ENCODE measurements at places on chromosomes 13 and 19.

- no peak for DNase-seq
These were observed 7.0 kb upstream of the HSPH1 start for GRCh38 chr13:31168736-31169135.

GRCh38 chr19:6739883-6740588 is 556 bp downstream of the TRIP10 start:
- no peak for DNase-seq

- DNase-seq: no peak
These were observed 75.8 kb upstream of the TSHZ3 start for GRCh38 chr19:31424861-31425620.

DNA sequence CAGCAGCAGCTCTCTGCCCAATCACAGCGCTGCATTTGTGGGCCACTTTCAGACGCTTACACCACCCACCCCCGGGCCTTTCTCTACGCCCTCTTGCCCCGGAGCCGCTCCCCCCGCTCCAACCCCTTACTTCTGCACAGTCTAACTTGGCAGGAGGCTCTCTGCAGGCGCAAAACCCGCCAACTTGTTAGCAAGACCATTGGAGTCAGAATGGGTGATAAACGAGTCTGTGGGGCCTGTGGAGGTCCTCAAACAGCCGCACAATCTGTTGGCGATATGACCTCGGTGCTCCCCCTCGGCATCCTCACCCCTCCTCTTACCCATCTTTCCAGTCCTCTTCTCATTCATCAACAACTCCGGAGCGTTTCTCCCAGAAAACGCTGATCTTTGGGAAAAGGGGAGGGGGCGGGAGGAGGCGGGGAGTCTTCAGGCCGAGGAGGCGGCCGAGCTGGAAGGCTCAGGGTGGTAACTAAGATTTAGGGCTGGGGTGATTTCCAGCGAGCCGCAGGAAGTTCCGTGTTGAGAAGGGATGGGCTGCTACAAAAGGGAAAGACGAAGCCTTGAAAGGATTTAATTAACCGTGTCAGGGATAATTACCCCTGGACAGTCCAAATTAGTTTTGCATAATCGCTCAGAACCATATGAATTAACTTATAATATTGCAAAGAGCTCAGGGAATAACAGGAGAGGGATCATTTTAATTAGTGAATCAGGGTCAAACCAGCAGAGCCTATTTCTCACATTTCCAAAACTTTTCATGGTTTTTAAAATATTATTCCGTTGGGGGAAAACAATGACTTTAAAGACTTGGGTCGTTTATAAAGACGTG is 4.1 kb downstream of the SOX21 start:
- DNase-seq: no peak

DNA sequence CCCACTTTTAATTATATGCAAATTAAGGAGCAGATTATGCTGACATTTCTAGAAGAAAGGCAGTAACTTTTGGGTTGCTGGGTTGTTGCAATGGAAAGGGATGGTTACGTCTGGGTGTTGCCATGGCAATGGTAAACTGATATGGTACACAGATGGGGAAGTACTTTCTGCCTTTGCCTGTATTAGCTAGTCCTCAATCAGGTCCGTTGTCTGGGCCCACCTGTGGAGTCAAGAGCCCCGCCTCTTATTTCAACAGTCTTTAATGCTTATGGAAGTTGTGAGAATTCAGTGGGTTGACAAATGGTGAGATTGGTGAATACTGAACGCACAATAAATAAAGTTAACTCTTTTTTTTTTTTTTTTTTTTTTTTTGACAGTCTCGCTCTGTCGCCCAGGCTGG is 30.6 kb upstream of the DPP9 start:
- no peak for DNase-seq

GRCh38 chr13:58955546-58956385 is 1208.0 kb downstream of the DIAPH3 start:
- no peak for DNase-seq

DNA sequence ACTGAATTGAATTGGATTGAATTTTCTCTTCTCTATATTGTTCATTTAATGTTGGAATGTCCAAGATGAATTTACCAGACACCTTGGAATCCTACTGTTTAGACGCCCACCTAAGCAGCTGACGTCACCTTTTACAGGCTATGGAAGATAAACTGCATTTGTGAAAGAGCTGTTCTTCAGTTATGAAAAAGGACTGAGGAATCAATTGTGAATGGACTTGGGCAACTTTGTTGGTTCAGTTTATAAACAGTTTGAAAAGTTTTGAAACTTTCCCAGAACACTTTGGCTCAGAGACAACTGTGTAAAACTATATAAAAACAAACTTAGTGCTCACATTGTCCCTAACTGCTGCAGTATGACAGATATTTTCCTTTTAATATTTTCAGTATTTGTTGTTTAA is 590.8 kb upstream of the SPRY2 start:
- DNase-seq: no peak

GRCh38 chr19:41936416-41936850 is 8.2 kb upstream of the ERFL start:
- peak; percentile 59 for DNase-seq

- DNase-seq: no peak
These were observed 20.5 kb downstream of the IQCN start for GRCh38 chr19:18253716-18254115.

GRCh38 chr13:49450105-49450819 is 6.2 kb downstream of the SETDB2 start:
- no peak for DNase-seq

DNA sequence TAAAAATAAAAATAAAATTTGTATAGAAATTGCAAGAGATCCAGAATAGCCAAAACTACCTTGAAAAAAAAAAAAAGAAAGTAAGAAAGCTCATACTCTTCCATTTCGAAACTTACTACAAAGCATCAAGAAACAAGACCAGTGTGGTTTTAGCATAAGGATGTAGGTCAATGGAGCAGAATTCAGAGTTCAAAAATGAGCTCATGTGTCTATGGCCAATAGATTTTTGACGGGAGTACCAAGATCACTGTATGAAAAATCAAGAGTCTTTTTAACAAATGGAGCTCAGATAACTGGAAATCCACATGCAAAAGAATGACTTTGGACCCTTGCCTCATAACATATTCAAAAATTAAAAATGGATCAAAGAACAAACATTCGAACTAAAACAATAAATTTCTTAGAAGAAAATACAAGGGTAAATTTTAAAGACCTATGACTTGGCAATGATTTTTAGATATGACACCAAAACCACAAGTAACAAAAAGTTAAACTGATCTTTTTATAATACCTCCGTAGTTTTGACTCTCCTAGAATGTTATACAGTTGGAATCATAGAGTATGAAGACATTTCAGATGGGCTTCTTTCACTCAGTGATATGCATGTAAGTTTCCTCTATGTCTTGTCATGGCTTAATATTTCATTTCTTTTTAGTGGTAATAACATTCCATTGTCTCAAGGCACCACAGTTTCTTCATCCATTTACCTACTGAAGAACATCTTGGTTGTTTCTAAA is 43.2 kb downstream of the KLF12 start:
- no peak for DNase-seq
